ENCODE measurements at places on chromosomes 7 and 10.

- no peak for DNase-seq
Measured at GRCh38 chr10:106722524-106722923, 442.0 kb downstream of the SORCS1 start.

- DNase-seq, result no peak
Measured at GRCh38 chr7:108093851-108094331, 36.3 kb downstream of the LAMB4 start.

- DNase-seq, result no peak
Measured at GRCh38 chr7:99011341-99011705, 132.6 kb downstream of the SMURF1 start.

- DNase-seq, result no peak
Measured at GRCh38 chr7:38889079-38889478, 19.9 kb downstream of the VPS41 start.

DNA sequence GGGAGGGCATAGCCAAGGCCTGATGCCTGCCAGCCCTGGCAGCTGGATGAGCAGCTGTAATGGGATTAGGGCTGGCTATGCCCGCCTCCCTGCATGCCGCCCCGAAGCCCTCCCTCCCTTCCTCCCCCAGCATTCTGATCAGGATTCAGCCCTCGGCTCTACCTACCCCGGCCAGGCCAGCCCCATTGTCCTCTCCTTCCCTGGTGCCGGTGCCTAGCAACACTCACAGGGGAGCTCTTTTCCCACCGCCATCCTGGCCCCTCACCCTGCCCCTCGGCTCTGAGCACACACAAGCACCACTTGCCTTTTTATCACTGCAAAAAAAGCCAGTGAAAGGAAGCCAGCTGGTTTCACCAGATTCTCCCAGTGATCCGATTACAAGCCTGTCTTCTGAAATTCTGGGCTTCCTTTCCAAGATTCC is 9.0 kb upstream of the ADCYAP1R1 start:
- DNase-seq, result no peak

DNA sequence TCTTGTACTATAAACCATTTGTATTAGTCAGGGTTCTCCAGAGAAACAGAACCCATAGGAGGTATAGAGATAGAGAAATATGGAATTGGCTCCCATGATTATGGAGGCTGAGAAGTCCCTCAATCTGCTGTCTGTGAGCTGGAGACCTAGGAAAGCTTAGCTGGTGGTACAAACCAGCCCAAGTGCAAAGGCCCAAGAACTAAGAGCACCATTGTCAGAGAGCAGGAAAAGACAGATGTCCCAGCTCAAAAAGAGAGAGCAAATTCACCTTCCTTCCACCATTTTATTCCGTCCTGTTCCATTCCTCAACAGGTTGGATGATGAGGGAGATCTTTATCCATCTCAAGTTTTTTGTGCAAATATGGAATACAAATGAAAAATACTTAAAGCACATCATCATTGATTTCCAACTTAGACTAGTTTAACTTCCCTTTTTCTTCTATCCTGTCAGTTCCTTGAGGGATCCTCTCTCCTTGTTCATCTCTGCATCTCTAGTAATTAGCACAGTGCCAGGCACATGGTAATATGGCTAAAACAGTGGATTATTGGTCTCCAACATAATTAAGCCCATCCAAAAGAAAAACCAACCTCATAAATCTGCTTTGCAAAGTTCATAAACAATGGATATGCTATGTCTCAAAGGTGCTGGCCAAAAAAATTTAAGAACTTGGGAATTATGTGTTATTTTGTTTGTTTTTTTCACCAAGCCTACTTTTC is 83.1 kb upstream of the PIK3CG start:
- DNase-seq, result no peak

- DNase-seq, result no peak
Measured at GRCh38 chr7:84162125-84162524, 32.5 kb downstream of the SEMA3A start.

DNA sequence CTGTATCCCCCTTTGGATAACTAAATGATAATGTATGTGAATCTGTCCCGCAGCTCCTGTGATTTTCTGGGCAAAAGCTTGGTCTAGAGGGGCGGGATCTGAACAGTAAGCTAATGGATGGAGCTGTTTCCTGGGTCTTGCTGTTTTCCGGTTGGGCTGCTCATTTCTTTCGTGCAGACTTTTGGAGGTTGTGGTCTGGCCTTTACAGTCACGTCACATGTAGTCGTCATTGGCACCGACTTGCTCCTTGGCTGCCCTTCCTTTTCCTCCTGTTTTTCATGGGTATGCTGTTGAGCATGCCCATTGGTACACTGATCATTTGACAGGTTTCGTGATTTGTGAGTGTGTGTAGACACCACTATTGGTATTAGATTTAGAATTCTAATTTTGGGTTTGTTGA is 2.0 kb downstream of the FBH1 start:
- DNase-seq, result no peak

DNA sequence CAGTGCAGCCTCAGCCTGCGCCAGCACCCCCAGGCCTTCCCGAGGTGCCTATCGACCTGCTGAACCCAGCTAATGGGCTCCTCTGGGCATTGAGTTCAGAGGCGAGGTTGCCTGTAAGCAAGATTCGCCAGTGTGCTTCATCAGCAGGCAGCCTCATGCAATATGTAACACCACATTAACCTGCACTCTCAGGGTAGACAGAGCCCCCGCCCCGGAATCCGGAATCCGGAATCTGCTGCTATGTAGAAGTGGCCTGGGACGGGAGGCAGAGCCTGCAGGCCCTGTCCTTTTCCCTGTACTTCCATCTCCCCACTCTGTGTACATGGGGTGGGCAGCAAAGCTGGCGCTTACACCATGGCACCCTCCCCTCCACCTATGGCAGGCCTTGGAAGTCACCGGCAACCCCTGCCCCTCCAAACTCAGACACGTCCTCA is 83.9 kb upstream of the RET start:
- DNase-seq, result no peak

DNA sequence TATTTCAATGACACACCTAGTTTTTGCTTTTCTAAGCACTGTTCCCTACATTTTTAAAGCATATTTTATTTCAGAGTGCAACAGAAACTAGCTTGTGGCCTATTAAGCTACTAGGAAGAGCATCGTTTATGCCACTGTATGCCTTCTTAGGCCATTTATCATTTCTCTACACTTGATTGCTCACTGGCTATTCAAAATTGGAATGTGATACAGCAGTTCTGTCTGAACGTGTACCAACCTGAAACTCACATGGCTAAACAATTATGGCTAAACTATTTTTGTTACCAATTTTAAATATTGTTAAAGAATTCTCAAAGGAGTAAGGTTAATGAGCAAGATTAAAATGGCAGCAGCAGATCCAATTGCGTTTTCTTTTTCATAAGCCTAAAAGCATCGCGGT is 105.2 kb downstream of the GSAP start:
- DNase-seq, result no peak

DNA sequence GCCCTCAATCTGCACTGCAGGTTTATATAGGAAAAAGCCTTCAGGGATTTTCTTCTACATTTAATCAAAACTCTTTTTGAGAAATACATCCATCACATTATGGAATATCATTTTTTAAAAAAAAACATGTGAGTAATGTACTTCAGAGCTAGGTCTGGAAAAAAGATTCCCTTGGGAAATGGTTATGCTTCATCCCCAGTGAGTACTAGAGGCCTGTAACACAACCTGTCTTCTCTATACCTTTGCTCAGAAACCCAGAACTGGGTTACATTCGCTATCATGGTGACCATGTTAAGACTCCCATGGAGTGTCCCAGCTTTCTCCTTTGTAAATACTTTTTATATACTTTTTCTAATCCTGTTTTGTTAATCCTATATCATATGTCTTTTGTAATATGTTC is 186.9 kb downstream of the LRRTM3 start:
- no peak for DNase-seq

GRCh38 chr10:77943121-77943901 is 16.8 kb upstream of the DLG5 start:
- peak; percentile 97 for DNase-seq

DNA sequence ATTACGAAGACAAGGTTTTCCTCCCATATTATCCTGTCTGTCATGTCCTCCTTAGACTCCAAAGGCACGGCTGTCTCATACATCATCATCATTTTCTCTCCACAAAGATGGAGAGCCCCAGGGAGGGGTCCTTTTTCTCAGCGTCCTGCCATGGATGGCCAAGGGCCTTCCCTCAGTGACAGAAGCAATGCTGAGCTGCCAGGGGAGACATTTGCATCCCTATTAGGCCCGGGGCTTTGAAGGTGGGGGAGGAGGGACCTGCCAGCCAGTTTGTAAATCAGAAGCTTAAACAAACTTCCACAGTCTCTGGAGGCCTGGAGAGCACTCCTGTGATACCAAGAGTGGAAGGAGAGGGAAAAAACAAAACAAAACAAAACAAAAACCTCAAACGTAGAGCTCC is 112.4 kb upstream of the ADO start:
- DNase-seq, result no peak

DNA sequence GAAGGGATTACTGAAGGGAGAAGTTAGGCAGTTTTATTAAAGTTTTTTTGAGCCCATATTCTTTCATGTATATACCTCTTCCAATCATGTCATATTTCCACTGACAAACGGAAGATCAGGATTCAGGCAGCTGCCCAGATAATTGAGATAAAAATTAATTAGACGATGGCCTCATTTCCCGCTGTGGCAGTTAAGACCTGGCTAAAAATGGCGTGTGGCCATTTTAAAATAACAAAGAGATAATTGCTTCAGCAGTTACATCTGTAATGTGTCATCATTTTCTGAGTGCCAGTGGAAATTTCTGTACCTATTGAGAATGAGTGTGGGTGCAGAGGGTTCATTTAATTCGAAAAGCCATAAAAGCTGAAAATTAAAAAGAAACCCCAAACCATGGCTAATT is 215.1 kb downstream of the STK31 start:
- DNase-seq, result no peak

Data from renal cortical epithelial cell (primary cell).